Esophagus squamous epithelium (tissue), 5 donors: ENCODE measurements at places on chromosomes 2 and 18. TPM values are rescaled to one million over a fixed set of nuclear protein-coding genes. Genes with fewer than 3 reads are reported as not detected.

- DNase-seq, result no peak
These were observed 105.1 kb downstream of the SLC8A1 start for GRCh38 chr2:40346535-40347354.

DNA sequence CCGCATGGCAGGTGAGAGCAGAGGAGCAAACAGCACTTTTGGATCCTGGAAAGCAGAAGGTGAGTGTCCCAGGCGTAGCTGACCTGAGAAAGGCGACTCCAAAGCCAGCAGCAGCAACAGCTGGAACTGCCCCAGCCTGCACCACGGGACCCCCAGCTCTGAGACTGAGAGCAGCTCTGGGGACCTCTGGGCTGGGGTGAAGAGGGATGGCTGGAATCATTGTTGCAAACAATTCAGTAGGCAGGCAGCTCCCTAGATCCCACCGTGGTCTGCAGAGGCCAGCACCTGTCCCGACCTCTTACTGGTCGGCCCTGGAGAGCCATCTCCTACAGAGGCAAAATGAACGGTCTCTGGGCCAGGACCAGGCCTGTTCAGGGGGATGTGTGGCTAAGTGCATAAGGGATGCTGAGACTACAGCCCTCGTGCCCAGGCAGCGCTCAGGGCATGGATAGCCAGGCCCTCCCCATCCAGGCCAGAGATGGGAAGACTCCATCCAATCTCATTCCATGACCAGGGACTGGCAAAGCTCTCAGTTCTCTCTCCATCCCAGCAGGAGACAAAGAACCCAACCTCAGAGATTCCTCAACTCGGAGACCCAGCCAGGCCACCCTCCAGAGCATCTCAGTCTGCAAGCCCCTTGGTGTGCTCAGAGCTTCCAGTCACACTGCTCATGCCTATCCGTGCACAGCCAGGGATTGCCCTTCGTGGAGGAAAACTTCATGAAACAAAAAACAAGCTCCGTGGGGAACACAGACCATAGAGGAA is 38.2 kb upstream of the ALPP start:
- DNase-seq, result no peak

- DNase-seq, result no peak
These were observed 340.3 kb downstream of the CYRIA start for GRCh38 chr2:16325016-16325975.

GRCh38 chr2:160376576-160376975 is 117.0 kb downstream of the RBMS1 start:
- DNase-seq, result no peak

Gene ANKRD30B
- not detected for total RNA-seq

Gene PRKAG3
- total RNA-seq, result not detected
